Tibial artery (tissue), 4 donors: ENCODE measurements at places on chromosomes 2 and 18.

- DNase-seq = no peak
These were observed 283.1 kb downstream of the PHLPP1 start for GRCh38 chr18:62998443-62998842.

- no peak for DNase-seq
These were observed 203.4 kb downstream of the PDE11A start for GRCh38 chr2:177869209-177869608.

GRCh38 chr2:205543937-205544702 lies 138.2 kb upstream of the NRP2 start:
- no peak for DNase-seq

DNA sequence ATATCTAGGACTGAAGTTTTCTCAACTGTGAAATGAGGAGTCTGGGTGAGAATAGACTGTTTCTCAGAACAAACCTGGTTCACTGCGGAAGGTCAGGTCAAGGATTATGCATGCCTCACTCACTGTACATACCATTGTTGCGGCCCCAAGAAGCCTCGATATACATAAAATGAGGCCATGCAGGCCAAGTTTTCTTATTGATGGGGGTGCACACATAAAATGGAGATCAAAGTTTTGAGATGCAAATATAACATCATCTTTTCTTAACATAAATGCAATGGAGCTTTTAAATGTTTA lies 1366.1 kb upstream of the CELF4 start:
- DNase-seq = no peak

DNA sequence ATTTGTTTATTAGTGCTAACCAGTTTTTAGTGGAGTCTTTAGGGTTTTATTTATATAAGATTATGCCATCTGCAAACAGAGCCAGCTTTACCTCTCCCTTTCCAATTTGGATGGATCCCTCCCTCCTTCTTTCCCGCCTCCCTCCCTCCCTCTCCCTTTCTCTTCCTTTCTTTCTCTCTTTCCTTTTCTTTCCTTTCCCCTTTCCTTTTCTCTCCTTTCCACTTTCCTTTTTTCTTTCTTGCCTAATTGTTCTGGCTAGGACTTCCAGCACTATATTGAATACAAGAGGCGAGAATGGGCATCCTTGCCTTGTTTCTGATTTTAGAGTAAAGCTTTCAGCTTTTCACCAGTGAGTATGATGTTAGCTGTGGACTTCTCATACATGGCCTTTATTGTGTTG lies 24.1 kb downstream of the COLEC11 start:
- DNase-seq = no peak

DNA sequence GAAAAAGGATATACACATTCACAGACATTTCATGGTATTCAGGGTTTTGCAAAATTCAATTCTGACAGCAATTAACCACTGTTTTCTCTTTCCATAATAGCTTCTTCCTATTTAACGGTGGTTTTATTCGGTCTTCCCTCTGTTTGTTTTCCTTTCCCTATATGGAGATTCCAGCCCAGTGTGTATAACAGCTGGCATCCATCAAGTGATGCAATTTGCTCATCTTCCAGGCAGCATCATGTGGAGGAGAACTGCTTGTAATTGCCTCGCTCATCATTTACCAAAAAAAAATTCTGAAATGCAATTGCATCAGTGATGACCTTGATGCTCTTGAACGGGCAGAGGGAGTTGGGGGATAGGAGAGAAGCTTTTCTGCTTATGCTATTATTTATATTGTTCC lies 165.9 kb upstream of the PGAP1 start:
- DNase-seq = no peak

- DNase-seq = no peak
These were observed 984.0 kb upstream of the SLC39A10 start for GRCh38 chr2:194672994-194673393.

GRCh38 chr2:227570615-227571014 lies 28.1 kb upstream of the SCYGR2 start:
- DNase-seq = no peak

GRCh38 chr2:112615051-112615450 lies 30.6 kb downstream of the CHCHD5 start:
- DNase-seq = peak; percentile 28

GRCh38 chr18:4369705-4370104 lies 85.4 kb downstream of the DLGAP1 start:
- DNase-seq = no peak

DNA sequence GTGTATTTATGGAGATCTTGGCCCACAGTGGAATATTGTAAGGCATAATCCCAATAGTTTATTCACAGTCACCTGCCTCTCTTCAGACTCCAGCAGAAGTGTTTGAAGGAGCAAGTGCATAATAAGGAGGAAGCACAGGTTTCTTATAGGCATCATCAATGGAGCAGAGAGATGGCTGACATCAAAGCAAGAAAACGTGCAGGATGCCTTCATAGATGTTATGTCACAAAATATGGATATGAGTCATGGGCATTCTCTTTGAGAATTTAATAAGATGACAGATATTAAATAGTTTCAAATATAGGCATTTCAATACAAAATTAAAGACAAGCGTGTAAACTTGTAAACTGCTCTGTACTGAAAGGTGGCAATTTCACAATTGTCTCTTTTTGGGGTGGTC lies 4.0 kb upstream of the RND3 start:
- no peak for DNase-seq

- no peak for DNase-seq
These were observed 141.4 kb downstream of the MBP start for GRCh38 chr18:76991021-76991688.

DNA sequence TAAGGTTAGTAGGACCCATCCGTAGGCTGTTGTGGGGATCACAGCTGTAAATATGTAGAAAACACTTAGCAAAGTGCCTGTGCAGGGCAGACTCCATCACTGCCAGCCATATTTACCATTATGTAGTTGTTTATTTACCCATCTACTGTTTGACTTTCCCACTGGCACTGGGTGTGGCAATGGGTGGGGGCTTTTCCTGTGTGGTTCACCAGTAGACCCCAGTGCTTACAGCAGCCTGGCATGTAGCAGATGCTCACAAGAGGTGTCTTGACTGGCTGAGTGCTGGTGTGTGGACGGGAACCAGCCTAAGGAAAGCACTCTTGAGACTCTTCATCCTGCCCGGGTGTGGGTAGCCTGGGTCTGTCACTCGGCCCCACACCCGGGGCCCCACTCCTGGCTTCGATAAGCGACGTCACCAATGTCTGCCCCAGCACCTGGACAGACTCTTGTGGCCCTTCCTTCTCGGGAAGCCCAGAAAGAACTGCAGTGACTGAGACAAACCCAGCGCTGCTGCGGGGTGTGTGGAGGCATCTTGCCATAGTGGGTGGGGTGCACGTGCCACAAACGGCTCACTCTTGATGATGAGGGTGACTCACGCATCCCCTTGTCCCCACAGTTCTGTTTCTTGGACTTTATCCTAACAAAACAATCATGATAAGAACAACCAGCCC lies 78.3 kb downstream of the HDAC4 start:
- DNase-seq = peak; percentile 64

DNA sequence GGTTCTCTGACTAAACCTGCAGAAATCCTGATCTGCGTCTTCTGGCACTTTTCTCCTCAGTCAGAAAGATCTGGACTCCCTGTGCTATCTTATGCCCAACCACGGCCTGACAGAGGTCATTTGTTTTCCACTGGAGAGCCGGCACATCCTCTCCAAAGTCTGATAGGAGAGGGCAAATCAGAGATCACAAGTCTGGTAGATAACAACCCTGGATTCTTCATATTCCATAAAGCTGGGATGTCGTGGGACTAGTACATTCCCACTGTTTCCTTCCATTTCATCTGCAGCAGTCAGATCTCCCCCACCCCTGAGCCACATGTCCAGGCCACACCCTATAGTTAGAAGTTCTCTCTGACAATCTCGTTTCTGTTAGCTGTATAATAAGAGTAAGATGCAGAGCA lies 157.0 kb downstream of the MGAT5 start:
- no peak for DNase-seq

DNA sequence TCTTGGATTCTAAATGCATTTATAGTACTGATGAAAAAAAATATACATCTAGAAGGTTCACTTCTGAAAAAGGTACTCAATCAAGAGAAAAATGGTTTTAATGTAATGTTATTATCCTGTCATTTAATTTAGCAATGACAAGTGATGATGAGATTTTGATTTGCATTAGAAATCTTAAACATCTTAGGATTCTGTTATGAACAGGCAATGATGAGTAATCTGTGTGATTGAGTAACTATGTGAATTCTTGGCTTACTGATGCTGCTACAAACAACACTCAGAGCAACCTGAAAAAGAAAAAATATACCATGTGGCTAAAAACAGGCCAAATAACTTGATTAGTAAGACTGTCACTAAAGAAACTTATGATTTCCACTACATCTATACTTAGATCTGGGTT lies 30.1 kb downstream of the RBKS start:
- no peak for DNase-seq

GRCh38 chr18:61187971-61188370 lies 145.3 kb upstream of the CDH20 start:
- no peak for DNase-seq

- no peak for DNase-seq
These were observed 77.5 kb downstream of the DIS3L2 start for GRCh38 chr2:232038881-232039485.
